Activated naive CD4-positive, alpha-beta T cell treated with anti-CD3 and anti-CD28 coated beads, Interleukin-2, amount 50 U/mL, for 72 hours (primary cell): ENCODE measurements at places on chromosomes 3 and 15. TPM values are rescaled to one million over a fixed set of nuclear protein-coding genes. Genes with fewer than 3 reads are reported as not detected.

Gene FOXB1
- total RNA-seq: 0.16 TPM

Gene CHST13
- not detected for total RNA-seq

Gene SLC12A1
- total RNA-seq: not detected

Gene ZBBX
- not detected for total RNA-seq

Gene FRMD5
- 2.8 TPM for total RNA-seq

Gene CALML4
- 9.7 TPM for total RNA-seq

Gene STAB1
- 0.36 TPM for total RNA-seq

Gene C3orf80
- total RNA-seq: 0.11 TPM

Gene SERINC4
- 0.31 TPM for total RNA-seq

Gene NR1I2
- 0.60 TPM for total RNA-seq

Gene TNFAIP8L3
- 0.18 TPM for total RNA-seq

Gene RPL29
- 1,761 TPM for total RNA-seq

Gene ULK4
- 8.1 TPM for total RNA-seq

Gene UBAP1L
- 2.2 TPM for total RNA-seq

Gene RAB6B
- total RNA-seq: 2.2 TPM

Gene SEMA6D
- not detected for total RNA-seq

Gene KNSTRN
- total RNA-seq: 48.6 TPM

Gene POPDC2
- total RNA-seq: 1.9 TPM

Gene STRA6
- not detected for total RNA-seq

Gene SLC6A20
- total RNA-seq: not detected

Gene ALDH1A3
- not detected for total RNA-seq

Gene SEMA3G
- total RNA-seq: 0.20 TPM

Gene ST6GAL1
- total RNA-seq: 96.6 TPM
